Left forelimb (tissue), 1 donor: ENCODE measurements at places on chromosomes 11 and 22.

DNA sequence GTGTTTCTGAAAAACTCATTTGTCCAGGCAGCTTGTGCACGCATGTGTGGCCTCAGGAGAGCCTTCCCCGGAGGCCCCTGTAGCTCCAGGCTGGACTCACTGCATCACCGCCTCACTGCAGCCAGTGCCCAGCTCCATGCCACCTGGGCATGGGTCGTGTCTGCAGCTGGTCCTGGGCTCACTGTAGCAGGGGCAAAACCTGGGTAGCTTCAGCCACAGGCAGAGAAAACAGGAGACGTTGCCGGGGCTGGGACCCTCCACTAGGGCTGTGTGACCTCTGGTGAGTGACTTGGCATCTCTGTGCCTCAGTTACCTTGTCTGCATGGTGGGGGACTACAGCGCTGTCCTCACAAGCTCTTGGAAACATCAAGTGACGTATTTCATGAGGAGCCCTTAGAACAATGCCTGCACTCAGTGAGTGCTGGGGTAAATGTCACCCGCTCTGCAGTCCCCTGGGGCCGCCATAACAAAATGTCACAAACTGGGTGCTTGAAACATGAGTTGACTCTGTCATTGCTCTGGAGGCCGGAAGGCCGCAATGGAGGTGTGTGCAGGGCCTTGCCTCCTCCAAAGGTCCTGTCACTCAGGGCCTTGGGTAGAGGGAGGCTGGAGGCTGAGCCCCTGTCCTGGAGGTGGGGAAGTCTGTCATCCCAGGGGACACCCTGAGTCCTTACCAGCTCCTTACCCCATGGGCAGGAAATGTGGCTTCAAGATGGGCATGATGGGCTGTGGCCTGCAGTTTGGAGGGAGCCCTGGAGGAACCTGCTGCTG lies 488.7 kb downstream of the TBC1D22A start:
- no peak for DNase-seq

DNA sequence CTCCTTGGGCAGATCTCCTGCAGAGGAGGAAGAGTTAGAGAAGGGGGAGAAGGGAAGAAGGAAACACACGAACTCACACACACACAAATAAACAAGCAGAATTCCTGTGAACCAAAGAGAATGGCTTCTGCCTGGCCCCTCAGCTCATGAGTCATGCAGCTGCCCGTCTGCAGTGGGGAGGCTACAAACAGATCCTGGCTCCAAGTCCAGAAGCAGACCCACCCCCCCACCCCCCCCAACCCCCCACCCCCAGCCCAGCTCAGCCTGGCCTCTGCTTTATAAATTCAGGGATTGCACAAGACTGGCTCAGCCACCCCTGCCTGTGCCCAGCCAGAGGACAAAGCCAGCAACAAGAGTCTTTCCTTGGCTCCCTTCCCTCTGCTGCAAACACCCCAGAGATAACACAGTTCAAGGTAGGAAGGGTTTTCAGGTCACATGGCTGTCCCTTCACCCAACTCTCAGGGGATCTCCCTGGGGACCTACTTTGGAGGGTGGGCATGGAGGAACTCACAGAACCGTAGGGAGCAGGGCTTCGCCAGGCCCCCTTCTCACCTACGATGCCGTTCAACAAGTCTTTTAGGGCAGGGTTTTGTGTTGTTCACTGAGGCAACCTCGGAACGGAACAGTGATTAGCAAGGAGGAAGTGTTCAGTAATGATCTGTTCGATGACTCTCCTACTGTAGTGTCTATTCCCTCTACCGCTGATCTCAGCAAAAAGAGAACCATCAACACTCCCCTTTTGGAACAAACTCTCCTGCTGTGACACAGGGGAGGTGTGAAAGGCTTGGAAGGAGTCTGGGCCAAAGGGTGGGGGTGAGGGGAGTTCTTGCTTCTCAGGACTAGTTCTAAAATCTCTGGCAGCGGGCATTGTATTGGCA lies 35.5 kb downstream of the RPL27A start:
- DNase-seq, result no peak

- DNase-seq, result no peak
Measured at GRCh38 chr22:22935546-22936157, 48.0 kb downstream of the IGLL5 start.

DNA sequence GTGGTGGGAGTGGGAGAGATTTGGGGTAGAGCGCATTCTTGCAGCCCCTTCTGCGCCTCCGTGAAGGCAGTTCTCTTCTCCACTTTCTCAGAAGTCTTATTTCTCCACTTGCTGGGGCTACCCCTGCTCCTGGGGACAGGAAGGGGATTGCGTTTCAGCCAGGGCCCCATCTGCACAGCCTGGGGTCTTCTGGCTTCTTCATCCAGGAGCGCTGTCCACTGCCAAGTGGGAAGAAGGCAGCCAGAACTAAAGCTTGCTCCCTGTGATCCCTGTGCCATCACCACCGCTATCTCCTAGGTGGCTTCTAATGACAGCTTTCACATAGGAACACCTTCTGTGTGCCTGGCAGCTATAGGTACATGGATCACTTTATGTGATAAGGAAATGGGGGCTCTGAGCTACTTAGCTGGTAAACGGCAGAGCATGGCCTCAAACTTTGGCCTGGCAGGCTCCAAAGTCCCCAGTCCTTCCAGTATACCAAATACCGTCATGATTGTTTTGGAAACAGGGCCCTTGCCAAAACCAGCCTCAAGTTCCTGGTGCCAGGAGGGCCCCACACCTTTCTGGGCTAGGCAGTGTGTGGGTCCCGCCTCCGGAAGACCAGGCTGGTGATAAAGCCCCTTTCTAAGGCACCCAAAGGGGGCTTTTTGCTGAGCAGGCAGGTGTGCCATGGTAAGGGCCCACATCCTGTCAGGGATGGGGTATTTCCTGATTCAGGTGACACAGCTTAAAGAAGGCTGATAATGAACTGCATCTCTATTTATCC lies 60.4 kb upstream of the PAX6 start:
- DNase-seq, result no peak

DNA sequence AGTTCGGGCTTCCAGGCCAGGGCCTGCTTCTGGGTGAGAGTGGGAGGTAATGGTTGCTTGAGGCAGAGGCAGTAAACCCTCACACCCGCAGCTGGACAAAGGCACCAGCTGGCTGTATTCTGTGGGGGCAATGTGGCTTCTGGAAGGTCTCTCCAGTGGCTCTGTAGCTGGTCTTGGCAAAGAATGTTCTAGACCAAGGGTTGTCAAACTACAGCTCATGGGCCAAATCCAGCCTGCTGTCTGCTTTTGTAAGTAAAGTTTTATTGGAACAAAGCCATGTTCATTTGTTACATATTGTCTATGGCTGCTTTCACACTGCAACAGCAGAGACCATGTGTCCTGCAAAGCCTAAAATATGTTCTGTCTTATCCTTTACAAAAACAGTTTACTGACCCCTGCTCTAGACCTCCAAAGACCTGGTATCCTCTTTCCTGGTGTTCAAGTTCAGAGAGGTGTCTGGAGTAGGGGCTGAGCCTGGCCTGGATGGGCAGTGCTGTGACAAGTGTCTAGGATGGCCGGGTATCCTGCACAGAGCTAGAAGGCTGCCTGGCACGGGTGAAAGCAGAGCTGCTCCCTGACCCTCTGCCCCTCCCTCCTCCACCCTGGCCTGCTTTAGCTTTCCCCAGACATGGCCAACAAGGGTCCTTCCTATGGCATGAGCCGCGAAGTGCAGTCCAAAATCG lies 3.4 kb downstream of the TAGLN start:
- no peak for DNase-seq

- DNase-seq, result no peak
Measured at GRCh38 chr11:125407046-125407445, 89.0 kb downstream of the FEZ1 start.
